ENCODE measurements at places on chromosomes 5 and 9.

DNA sequence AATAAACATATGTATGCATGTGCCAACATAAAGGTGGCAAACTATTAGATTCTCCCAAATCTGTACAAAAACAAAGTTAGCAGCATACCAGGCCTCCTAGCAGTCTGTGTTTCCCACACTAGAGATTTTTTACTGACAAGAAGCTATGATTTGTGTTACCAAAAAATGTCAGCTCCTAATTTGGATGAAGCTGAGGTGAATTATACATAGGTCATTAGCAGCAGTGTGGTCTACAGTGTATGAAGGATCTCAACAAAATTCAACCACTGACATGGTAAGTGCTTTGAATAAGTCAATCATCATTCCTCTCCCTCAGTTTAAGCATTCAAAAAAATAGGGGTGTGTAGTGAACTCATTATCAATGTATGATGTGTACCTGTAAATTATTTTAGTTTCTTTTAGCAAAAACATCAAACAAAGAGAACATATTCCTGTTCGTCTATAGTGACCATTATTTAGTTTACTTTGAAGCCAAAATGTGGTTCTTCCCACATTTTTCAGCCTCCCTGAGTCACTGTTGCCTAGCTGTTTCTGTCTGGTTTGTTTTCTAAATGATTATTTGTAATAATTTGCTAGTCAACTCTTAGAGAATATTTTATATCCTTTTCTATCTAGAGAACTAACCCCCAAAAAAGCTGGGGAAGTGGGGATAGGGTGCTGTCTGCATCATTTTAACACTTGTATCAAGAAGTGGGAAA is 52.1 kb upstream of the RGMB start:
- H3K4me1 ChIP-seq, result no peaks in the 10 kb centered on the region
- DNase-seq, result no peak
- H3K4me3 ChIP-seq, result no peak overlapping the region
- no peaks in the 10 kb centered on the region for H3K27me3 ChIP-seq
- no peaks in the 10 kb centered on the region for H3K36me3 ChIP-seq

GRCh38 chr9:84950879-84951811 is 281.6 kb downstream of the NTRK2 start:
- H3K27me3 ChIP-seq, result no peaks in the 10 kb centered on the region
- H3K4me3 ChIP-seq, result no peak overlapping the region
- H3K27ac ChIP-seq, result no peak overlapping the region
- H3K36me3 ChIP-seq, result no peaks in the 10 kb centered on the region
- no peaks in the 10 kb centered on the region for H3K4me1 ChIP-seq

DNA sequence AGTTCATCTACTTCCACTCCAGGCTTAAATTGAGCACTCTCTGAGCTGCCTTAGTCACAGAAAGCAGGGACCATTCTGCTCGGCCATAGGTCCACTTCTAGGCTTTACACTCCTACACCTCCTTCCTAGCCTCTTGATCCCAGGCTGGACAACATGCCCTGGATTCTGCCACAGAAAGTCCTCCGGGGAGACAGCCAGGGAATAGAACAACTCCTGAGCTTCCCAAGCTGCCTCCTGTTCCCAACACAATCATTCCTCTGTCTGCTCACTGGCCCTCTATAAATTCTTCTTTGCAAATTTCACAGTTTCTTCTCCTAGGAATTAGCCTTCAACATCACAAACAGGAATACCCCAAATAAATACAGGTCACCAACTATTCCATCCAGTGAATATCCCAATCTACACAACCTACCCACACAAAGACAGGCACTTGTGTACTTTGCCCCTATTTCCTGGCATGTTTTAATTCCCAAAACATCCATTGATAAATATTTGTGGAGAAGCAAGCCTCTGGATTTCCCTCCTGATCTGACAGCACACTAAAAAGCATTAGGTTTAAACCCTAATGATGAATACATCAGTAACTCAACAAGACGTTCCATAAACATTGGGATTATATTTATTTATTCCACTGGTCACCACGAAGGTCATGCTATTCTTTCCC is 125.5 kb downstream of the ENC1 start:
- no peak for DNase-seq
- H3K27me3 ChIP-seq, result no peaks in the 10 kb centered on the region
- H3K27ac ChIP-seq, result no peak overlapping the region
- no peaks in the 10 kb centered on the region for H3K36me3 ChIP-seq
- no peak overlapping the region for H3K4me3 ChIP-seq

- peaks cover 3% of the 10 kb centered on the region for H3K27me3 ChIP-seq
- no peak for DNase-seq
- no peak overlapping the region for H3K4me3 ChIP-seq
- no peak overlapping the region for H3K27ac ChIP-seq
- no peaks in the 10 kb centered on the region for H3K36me3 ChIP-seq
These were observed 160.4 kb downstream of the MEF2C start for GRCh38 chr5:88722546-88723073.

DNA sequence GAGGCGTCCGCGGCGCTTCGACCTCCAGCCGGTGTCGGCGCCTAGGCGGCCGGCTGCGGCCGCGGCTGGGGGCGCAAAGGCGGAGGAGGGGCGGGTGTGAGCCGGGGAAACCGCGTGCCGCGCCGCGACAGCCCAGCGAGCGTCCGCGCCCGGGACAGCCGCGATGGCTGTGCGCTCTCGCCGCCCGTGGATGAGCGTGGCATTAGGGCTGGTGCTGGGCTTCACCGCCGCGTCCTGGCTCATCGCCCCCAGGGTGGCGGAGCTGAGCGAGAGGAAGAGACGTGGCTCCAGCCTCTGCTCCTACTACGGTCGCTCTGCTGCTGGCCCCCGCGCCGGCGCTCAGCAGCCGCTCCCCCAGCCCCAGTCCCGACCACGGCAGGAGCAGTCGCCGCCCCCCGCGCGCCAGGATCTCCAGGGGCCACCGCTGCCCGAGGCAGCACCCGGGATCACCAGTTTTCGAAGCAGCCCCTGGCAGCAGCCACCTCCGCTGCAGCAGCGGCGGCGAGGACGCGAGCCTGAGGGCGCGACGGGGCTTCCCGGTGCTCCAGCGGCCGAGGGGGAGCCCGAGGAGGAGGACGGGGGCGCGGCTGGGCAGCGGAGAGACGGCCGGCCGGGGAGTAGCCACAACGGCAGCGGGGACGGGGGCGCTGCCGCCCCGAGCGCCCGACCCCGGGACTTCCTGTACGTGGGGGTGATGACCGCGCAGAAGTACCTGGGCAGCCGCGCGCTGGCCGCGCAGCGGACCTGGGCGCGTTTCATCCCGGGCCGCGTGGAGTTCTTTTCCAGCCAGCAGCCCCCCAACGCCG is 605 bp downstream of the CHSY3 start:
- H3K4me3 ChIP-seq, result no peak overlapping the region
- H3K4me1 ChIP-seq, result no peaks in the 10 kb centered on the region
- H3K36me3 ChIP-seq, result no peaks in the 10 kb centered on the region
- no peak overlapping the region for H3K27ac ChIP-seq
- no peak for DNase-seq

GRCh38 chr5:22593592-22593991 is 259.6 kb downstream of the CDH12 start:
- no peaks in the 10 kb centered on the region for H3K4me1 ChIP-seq
- no peak overlapping the region for H3K27ac ChIP-seq
- H3K36me3 ChIP-seq, result no peaks in the 10 kb centered on the region
- DNase-seq, result no peak
- no peaks in the 10 kb centered on the region for H3K27me3 ChIP-seq
- H3K4me3 ChIP-seq, result no peak overlapping the region

GRCh38 chr5:138559937-138560336 is 15.3 kb downstream of the HSPA9 start:
- no peaks in the 10 kb centered on the region for H3K4me1 ChIP-seq
- no peaks in the 10 kb centered on the region for H3K27me3 ChIP-seq
- H3K4me3 ChIP-seq, result no peak overlapping the region
- no peak overlapping the region for H3K27ac ChIP-seq

Measured in DND-41 (cell line).